Inflammatory macrophage treated with lipopolysaccharide for 4 hours (primary cell): ENCODE measurements at places on chromosomes 5 and 9.

- DNase-seq = no peak
These were observed 67.6 kb downstream of the MEIKIN start for GRCh38 chr5:131877873-131878272.

- DNase-seq = no peak
These were observed 16.1 kb upstream of the RAI14 start for GRCh38 chr5:34639852-34640626.

DNA sequence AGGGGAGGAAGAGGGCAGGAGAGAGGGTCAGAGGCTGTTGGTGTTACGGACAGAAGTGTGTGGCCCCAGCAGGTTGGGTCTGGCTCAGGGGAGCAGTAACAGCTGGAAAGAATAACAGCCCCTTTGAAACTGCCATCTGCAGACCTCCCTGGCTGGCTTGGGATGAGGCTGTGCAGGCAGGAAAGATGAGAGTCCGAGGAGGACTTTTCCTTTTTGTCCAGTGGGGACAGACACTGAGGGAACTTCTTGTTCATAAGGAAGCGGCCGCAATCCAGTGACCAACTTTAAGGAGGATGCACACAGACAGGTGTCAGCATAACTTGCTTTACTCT is 14.8 kb upstream of the PLEKHG4B start:
- no peak for DNase-seq

- DNase-seq = no peak
These were observed 30.0 kb upstream of the SH3RF2 start for GRCh38 chr5:145906401-145906800.

DNA sequence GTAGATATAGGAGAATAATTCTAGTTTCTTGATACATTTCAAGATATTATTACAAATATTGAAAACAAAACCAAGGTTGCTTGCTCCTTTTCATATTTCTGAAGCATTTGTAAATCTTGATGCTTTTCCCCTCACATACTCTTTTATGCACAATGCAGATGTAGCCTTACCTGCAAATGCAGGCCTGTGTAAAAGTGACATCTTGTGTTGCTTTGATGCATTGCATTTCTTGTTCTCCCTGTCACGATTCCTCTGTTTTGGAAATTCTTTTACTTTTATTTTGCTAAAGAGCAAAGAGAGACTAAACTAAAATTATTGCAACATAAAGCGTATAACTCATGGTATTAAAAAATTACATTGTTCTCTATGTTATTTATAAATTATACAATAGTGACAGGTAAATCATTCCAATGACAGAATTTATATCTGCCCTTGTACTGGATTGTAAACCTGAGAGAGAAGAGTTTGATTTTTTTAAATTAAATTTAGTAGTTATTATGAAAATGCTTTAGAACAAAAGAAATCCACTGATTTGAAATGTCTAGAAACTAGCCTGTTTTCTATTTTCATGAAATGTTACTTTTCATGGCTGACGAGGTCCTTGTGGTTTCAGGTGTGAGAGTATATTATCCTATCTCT is 970.0 kb downstream of the MAT2B start:
- peak; percentile 3 for DNase-seq

DNA sequence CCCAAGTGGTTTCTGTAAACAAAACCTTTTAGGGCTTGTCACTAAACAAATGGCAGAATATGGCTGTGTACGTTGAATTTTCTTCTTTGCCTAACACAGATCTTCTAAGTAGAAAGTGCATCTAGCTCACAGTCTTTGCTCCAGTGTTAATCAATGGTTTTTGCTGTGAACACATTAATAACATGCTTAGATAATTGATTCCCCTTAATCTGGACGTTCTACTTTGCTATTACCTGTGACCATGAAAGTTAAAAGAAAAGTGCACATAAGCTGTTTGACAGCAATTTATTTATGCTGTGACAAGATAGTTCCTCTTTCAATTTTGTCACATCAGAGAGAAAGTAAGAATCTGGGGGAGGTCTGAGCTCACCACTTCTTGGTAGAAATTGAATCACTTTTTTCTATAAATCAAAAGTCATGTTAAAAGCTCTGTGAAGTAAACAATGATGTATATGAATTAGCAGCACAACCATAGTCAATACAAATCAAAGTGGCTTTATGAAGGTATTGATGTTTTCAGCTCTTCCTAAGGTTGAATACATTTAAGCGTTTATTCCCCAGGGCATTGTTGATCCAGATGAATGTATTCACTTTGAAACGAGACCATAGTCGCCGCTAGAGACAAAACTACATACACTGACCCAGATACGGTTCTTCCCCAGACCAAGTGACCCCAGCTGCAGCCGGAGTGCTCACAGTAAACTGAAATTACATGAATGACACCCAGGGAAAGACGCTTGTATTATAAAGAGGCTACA is 174.6 kb upstream of the ZNF608 start:
- peak; percentile 84 for DNase-seq

DNA sequence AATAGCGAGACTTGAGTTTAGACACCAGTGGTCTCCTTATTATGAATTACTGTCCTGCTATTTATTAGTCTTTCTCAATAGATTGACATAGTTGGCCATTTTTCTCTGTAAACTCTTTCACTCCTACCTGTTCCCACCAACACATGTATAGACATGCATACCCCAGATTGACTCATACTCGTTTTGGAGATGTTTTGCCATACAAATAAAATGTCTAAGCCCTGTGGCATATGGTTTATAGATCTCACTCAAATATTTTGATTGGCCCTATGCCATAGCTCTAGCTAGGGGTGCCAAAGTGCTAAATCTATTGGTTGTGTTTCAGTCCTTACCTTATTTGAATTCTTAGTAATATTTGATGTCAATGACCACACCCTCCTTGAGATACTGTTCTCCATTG is 42.3 kb downstream of the CAMK4 start:
- no peak for DNase-seq

GRCh38 chr9:14148501-14149103 is 165.3 kb downstream of the NFIB start:
- DNase-seq = no peak

DNA sequence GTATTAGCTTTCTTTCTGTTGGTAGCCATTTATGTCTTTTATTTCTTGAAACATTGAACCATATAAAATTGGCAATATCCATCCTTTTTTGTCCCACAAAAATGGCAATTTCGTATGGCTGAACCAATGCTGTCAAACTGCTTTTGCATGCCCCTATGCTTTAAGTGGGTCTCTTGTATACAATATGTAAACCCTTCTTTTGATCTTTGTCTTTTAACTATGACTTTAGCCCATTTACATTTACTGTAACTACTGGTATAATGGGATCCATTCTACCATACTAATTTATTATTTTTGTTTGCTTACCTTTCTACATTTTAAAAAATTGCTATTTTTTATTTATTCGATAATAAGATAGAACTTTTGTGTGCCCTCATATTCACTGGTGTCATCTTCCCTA is 93.4 kb downstream of the TENT4A start:
- no peak for DNase-seq

- no peak for DNase-seq
These were observed 53.5 kb downstream of the KIF4B start for GRCh38 chr5:155066886-155067595.

- no peak for DNase-seq
These were observed 57.4 kb upstream of the ECM2 start for GRCh38 chr9:92592946-92593861.

GRCh38 chr9:97243606-97244005 is 63.9 kb upstream of the CCDC180 start:
- DNase-seq = no peak

GRCh38 chr9:8329561-8330283 is 530.1 kb upstream of the DMAC1 start:
- DNase-seq = peak; percentile 10
